Right atrium auricular region (tissue), 2 donors: ENCODE measurements at places on chromosomes 6 and 20. TPM values are rescaled to one million over a fixed set of nuclear protein-coding genes. Genes with fewer than 3 reads are reported as not detected.

DNA sequence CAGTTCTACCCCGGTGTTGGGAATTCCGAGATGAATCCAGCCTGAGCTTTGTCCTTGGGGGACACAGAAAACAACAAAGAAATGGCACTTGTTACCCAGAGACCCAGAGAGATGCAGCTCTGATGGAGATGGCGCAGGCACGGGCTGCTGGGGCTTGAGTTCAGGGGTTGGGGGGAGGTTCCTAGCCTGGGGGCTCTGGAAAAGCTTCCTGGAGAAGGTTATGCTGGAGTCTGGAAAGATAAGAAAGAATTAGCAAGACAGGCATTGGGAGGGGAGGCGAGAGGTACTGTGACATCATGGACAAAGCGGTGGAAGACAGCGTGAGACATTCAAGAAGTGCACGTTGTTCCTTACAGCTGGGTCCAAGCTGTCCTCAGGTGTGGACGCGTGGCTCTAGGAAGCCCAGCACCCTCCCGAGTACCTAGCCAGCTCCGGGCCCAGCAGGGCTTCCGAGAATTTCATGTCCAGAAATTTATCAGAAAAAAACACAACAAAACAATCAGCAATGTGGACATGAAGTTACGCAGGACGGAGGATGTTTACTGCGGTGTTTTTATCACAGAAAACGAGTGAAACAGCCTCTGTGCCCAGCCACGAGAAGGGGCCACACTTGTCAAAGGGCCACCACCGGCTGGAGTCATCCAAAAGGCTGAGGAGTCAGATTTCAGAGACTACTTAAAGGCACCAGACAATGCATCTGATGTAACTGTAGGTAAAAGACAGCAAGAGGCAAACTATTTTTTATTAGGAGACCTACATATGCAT, 39.5 kb downstream of the C20orf203 start:
- no peaks in the 10 kb centered on the region for H3K27me3 ChIP-seq
- no peak for DNase-seq
- H3K36me3 ChIP-seq: no peaks in the 10 kb centered on the region
- no peaks in the 10 kb centered on the region for H3K4me1 ChIP-seq
- no peak overlapping the region for H3K27ac ChIP-seq

DNA sequence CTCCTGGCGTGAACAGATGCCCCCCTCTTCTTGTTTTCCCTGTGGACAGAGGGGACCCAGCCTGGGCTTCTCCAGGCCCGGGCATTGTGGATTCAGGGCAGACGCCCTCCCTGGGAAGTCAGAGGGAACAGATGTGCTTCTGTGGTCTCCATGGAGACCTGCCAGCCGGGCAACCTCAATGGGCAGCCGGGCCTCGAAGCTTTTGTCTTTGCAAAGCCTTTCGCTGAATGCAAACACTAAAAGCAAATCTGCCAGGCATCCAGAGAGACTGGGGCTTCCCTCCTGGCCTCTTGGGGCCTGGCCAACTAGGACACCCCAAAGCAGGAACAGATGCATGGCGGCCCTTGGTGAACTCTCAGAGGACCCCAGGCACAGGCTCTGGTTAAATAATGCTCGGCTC, 370.0 kb upstream of the SULF2 start:
- no peaks in the 10 kb centered on the region for H3K4me1 ChIP-seq
- H3K36me3 ChIP-seq: no peaks in the 10 kb centered on the region
- no peak overlapping the region for H3K4me3 ChIP-seq
- no peak overlapping the region for H3K27ac ChIP-seq

GRCh38 chr6:75446241-75446880, 47.2 kb downstream of the FILIP1 start:
- H3K27me3 ChIP-seq: no peaks in the 10 kb centered on the region
- no peaks in the 10 kb centered on the region for H3K36me3 ChIP-seq
- no peak for DNase-seq
- H3K27ac ChIP-seq: no peak overlapping the region
- H3K4me3 ChIP-seq: no peak overlapping the region
- peaks cover 20% of the 10 kb centered on the region for H3K4me1 ChIP-seq

The SLC26A8 gene
- not detected for total RNA-seq

The HDGFL1 gene
- not detected for total RNA-seq

The SLC25A27 gene
- total RNA-seq: 7.5 TPM

The KHDC1L gene
- not detected for total RNA-seq

The DDX27 gene
- total RNA-seq: 20.6 TPM

The FAM209B gene
- total RNA-seq: not detected

The HLA-DQB1 gene
- 1.8 TPM for total RNA-seq
